Stimulated activated CD8-positive, alpha-beta memory T cell treated with anti-CD3 and anti-CD28 coated beads, Interleukin-4, amount 100 ng/mL, for 24 hours (primary cell): ENCODE measurements at places on chromosomes 13 and 19.

DNA sequence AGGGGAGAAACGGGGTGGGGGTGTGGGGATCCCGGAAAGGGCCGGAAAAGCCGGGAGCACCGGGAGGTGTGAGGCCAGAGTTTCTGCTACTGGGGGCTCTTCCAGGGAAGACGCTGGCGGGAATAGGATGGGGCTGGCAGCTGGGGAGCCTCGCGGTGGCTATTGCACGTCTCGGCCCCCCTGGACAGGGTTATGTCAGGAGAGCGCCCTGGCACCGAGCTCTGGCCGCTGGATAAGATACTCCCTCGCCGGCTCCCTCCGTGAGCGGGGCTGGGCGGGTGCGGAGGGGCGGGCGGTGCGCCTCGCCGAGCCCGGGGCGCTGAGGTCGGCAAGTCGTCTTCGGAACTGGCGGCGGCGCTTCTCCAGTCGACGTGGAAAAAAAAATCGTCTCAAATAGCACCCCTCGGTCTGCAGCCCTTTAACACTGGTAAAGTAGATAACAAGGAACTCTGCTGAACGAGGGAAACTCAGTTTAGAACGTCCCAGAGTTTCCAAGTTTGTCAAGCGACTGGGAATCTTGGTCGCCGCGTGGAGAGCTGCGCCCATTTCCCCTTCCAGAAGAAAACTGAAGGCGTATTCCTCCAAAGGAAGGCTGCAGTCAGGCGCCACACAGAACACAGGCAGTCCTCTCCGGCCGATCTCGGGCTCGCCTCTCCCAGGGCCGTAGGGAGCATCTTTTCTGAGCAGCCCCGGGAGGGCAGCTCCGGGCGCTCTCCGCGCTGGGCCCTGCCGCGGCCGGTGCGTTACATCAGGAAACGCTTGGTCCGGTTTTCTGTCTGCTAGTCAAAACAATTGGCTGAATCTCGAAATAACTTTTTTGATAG is 115.1 kb downstream of the KCNRG start:
- DNase-seq: no peak

- no peak for DNase-seq
Observed at GRCh38 chr13:77338329-77338728, 11.4 kb upstream of the MYCBP2 start.

GRCh38 chr19:3359015-3359918 is 7.1 kb upstream of the NFIC start:
- peak; percentile 56 for DNase-seq

- DNase-seq: no peak
Observed at GRCh38 chr19:30011051-30011578, 69.1 kb downstream of the URI1 start.

- DNase-seq: no peak
Observed at GRCh38 chr13:27450921-27451471, 632 bp upstream of the MTIF3 start.

GRCh38 chr19:34278783-34279182 is 24.4 kb downstream of the GARRE1 start:
- DNase-seq: no peak

DNA sequence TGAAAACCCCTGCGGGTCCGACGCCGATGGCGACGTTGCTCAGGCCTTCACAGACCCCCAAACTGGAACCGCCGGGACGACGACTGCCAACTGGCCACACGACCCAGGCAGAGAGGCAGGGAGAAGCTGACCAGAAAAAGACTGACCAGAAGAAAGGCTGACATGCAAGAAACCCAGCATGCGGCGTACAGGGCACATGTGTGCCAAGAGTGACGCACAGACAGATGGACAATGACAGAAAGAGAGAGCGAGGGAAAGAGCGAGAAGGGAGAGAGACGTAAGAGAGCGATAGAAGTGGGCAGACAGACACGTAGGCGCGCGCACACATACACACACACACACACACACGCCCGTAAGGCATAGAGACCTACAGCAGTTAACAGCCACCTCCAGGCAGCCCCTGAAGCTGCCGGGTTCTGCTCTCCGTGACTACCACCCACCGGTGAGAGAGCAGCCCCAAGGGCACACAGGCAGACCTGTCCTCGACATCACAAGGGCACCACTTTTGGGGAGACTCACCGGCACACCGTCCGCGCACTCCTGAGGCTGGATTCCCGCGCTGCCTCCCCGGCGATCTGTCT is 67.2 kb upstream of the ZNF527 start:
- no peak for DNase-seq

DNA sequence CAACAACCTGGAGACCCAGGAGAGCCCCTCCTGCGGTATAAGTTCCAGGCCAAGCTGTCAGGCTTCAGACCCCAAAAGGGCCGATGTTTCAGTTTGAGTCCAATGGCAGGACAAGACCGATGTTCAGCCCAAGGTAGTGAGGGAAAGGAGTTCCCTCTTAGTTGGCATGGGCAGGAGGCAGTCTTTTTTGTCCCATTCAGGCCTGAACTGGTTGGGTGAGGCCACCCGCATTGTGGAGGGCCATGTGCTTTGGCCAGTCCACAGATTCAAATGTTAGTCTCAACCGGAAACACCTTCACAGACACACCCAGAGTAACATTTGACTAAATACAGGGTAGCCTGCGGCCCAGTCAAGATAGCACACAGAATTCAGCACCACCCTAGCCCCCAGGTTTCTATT is 89.6 kb upstream of the ANKRD10 start:
- DNase-seq: no peak

- DNase-seq: no peak
Observed at GRCh38 chr13:100461309-100462030, 127.1 kb downstream of the GGACT start.

GRCh38 chr19:39943586-39943985 is 9.2 kb upstream of the FCGBP start:
- DNase-seq: no peak

GRCh38 chr13:64289702-64290101 is 2874.1 kb upstream of the PCDH20 start:
- no peak for DNase-seq

GRCh38 chr13:102487330-102487729 is 85.5 kb upstream of the FGF14 start:
- no peak for DNase-seq

- no peak for DNase-seq
Observed at GRCh38 chr13:110354123-110354627, 47.1 kb downstream of the COL4A2 start.

- no peak for DNase-seq
Observed at GRCh38 chr19:36265064-36265463, 50.2 kb downstream of the ZNF146 start.

DNA sequence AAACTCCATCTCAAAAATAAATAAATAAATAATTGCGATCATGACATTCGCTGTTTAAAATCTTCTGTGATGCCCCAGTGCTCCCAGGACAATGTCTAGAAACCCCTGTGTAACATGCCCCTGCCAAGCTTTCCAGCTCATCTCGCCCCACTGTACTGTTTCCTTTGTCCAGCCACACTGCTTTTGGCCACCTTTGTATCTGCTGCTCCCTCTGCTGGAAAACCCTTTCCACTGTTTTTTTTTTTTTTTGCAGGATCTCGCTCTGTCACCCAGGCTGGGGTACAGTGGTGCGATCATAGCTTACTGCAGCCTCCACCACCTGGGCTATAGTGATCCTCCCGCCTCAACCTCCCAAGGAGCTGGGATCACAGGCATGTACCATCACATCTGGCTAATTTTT is 7.5 kb downstream of the PLAUR start:
- no peak for DNase-seq

GRCh38 chr13:47216176-47216822 is 319.4 kb upstream of the HTR2A start:
- DNase-seq: no peak

DNA sequence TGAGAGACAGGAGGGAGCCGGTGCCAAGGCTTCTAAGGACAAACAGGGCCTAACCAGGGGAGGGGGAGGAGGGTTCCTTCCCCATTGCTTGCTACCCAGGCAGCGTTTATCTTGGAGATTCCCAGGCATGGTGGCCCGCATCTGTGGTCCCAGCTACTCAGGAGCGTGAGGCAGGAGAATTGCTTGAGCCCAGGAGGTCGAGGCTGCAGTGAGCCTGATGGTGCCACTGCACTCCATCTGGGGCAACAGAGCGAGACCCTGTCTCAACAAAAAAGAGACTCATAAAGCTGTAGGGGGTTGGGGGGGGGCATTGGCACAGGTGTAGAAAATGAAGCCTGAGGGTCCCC is 11.4 kb downstream of the TIMM13 start:
- DNase-seq: no peak

- no peak for DNase-seq
Observed at GRCh38 chr19:33130433-33130832, 1.5 kb upstream of the WDR88 start.

GRCh38 chr13:72113076-72113475 is 246.1 kb upstream of the DACH1 start:
- no peak for DNase-seq

DNA sequence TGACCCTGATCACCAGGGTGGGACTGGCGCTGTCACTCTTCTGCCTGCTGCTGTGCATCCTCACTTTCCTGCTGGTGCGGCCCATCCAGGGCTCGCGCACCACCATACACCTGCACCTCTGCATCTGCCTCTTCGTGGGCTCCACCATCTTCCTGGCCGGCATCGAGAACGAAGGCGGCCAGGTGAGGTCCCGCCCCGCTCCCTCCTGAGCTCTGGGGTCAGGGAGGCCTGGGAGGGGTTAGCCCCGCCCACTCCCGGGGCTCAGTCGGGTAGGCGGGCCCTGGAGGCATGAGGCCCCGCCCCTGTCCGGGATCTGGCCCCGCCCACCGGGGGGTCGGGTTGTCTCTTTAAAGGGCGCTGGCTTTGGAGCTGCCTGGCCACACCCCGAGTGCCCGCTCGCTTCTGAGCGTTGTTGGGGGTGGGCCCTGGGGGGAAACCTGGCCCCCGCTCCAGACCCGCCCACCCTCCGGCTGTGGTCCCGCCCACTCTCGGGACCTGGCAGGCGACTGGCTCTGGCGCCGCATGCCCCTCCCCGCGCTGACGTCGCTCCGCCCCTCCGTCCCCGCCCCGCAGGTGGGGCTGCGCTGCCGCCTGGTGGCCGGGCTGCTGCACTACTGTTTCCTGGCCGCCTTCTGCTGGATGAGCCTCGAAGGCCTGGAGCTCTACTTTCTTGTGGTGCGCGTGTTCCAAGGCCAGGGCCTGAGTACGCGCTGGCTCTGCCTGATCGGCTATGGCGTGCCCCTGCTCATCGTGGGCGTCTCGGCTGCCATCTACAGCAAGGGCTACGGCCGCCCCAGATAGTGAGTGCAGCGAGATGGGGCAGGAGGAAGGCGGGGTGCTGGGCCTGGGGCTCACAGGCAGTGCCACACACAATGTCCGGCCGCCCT is 13.1 kb downstream of the DDX39A start:
- DNase-seq: peak; percentile 84

DNA sequence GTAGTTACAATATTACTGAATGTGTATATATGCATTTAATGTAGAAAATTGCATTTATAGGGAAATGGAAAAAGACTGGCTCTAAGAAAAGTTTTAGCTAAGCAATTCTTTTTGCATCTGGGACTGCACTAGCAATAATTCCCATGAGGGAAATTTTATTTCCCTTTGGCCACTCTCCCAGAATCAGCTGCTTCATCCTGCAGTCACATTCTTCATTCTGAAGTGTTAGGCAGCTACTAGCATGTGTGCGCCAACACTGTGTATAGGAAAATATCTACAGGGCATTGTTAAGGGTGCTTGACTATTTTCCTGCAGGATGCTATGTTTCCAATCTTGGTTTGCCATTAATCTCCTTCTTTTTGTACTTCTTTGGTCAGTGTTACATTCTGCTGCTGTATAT is 312.8 kb upstream of the PCDH20 start:
- DNase-seq: no peak

- no peak for DNase-seq
Observed at GRCh38 chr13:98471934-98472333, 105.0 kb downstream of the STK24 start.

- DNase-seq: no peak
Observed at GRCh38 chr13:111511805-111512504, 191.5 kb downstream of the TEX29 start.

DNA sequence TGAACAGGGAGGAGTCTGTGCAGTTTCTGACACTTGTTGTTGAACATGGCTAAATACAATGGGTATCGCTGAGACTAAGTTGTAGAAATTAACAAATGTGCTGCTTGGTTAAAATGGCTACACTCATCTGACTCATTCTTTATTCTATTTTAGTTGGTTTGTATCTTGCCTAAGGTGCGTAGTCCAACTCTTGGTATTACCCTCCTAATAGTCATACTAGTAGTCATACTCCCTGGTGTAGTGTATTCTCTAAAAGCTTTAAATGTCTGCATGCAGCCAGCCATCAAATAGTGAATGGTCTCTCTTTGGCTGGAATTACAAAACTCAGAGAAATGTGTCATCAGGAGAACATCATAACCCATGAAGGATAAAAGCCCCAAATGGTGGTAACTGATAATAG is 16.1 kb downstream of the CEACAM6 start:
- no peak for DNase-seq

DNA sequence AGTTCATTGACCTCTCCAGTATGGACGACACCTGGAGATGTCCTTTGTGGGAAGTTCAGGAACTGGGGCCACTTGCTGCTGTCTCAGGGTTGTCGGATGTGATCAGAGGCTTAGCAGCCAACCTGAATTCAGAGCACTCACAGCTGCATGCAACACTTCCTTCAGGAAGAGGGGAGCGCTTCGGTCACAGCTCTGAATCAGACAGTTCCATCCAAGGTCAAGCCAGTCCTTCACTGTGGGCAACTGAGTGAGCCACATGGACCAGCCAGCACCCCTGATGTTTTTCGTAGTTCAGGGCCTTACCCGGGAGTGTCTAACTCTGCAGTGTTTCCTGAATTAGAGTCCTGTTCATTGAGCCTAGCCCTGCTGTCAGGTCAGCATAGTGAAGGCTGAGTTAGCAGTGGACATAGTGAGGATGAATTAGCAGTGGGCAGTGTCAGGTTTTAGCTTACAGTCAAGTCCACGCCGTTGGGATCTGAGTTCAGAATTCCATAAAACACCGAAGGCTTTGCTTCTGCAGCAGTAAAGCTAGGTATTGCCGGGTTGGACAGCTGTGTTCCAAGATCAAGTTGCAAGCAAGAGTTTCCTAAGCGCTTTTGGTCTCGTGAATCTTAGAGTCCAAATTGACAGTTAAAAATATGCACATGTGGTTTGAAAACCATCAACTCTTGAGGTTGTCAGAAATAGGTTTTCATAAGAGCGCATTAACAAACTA is 5.1 kb downstream of the ZNF555 start:
- no peak for DNase-seq
